Thymus (tissue), 14 donors: ENCODE measurements at places on chromosomes 2 and 18. TPM values are rescaled to one million over a fixed set of nuclear protein-coding genes. Genes with fewer than 3 reads are reported as not detected.

The MAP4K3 gene
- 11.0 TPM for total RNA-seq

The PAIP2B gene
- 3.0 TPM for total RNA-seq

GRCh38 chr2:29130295-29130694 is 15.1 kb downstream of the CLIP4 start:
- no peak overlapping the region for H3K27ac ChIP-seq
- H3K4me1 ChIP-seq = peaks cover 3% of the 10 kb centered on the region
- peaks cover 14% of the 10 kb centered on the region for H3K36me3 ChIP-seq
- H3K4me3 ChIP-seq = no peak overlapping the region
- no peaks in the 10 kb centered on the region for H3K27me3 ChIP-seq

GRCh38 chr2:1690056-1690775 is 54.1 kb downstream of the PXDN start:
- no peak for DNase-seq
- H3K27ac ChIP-seq = no peak overlapping the region
- H3K4me1 ChIP-seq = no peaks in the 10 kb centered on the region
- H3K4me3 ChIP-seq = no peak overlapping the region
- no peaks in the 10 kb centered on the region for H3K27me3 ChIP-seq
- H3K36me3 ChIP-seq = no peaks in the 10 kb centered on the region

The MAPRE3 gene
- total RNA-seq = 0.99 TPM

The AQP12A gene
- not detected for total RNA-seq

The ADAM23 gene
- 4.0 TPM for total RNA-seq

DNA sequence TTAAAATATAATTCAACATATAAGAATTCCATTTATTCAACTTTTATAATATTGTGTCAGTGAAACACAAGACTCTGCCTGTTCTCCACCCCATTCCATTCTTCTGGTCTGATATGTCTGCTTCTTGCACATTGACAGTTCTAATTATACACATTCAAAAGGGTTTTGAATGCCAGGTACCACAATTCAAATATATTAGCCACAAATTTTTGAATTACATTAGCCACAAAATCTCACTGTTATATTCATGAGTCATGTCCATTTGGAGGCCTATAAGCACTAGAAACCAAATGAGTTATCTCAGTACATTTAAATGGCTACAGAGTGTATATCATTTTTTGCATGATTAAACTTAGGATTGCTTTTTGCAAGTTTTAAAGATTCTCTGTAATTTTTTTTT is 72.1 kb downstream of the CCDC150 start:
- H3K27me3 ChIP-seq = no peaks in the 10 kb centered on the region
- DNase-seq = no peak
- no peak overlapping the region for H3K27ac ChIP-seq
- no peaks in the 10 kb centered on the region for H3K36me3 ChIP-seq
- H3K4me1 ChIP-seq = no peaks in the 10 kb centered on the region
- H3K4me3 ChIP-seq = no peak overlapping the region

GRCh38 chr18:13454363-13455150 is 236.0 kb downstream of the LDLRAD4 start:
- H3K27me3 ChIP-seq = no peaks in the 10 kb centered on the region
- no peak overlapping the region for H3K4me3 ChIP-seq
- no peak overlapping the region for H3K27ac ChIP-seq
- DNase-seq = no peak
- H3K4me1 ChIP-seq = peaks cover 91% of the 10 kb centered on the region

DNA sequence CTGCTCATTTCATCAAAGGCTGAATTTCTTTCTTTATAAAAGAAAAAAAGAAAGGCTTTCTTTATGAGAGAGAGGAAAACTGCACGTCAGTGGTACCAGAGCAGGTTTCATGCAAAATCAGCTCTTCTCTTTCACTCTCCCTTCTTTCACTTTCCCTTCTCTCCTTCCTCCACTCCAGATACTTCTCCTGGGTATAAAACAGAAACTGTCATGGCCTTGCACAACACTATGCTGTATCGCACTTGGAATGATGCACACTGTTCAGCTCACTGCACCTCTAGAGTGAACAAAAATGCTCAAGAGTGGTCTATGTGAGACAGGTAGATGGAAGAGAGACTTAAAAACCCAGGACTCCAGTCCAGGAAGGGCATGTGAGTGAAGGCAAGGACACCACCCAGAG is 73.8 kb downstream of the KLF7 start:
- no peak for DNase-seq
- no peaks in the 10 kb centered on the region for H3K27me3 ChIP-seq
- H3K4me1 ChIP-seq = peaks cover 7% of the 10 kb centered on the region
- H3K36me3 ChIP-seq = peaks cover 7% of the 10 kb centered on the region

The TFPI gene
- total RNA-seq = 16.1 TPM

The YPEL5 gene
- 77.3 TPM for total RNA-seq

The ST3GAL5 gene
- total RNA-seq = 35.4 TPM

The COL3A1 gene
- 228 TPM for total RNA-seq

The HRH4 gene
- total RNA-seq = 0.24 TPM

GRCh38 chr2:96594282-96594681 is 43.8 kb downstream of the KANSL3 start:
- DNase-seq = no peak
- no peak overlapping the region for H3K4me3 ChIP-seq
- peaks cover 47% of the 10 kb centered on the region for H3K36me3 ChIP-seq
- H3K27me3 ChIP-seq = no peaks in the 10 kb centered on the region

DNA sequence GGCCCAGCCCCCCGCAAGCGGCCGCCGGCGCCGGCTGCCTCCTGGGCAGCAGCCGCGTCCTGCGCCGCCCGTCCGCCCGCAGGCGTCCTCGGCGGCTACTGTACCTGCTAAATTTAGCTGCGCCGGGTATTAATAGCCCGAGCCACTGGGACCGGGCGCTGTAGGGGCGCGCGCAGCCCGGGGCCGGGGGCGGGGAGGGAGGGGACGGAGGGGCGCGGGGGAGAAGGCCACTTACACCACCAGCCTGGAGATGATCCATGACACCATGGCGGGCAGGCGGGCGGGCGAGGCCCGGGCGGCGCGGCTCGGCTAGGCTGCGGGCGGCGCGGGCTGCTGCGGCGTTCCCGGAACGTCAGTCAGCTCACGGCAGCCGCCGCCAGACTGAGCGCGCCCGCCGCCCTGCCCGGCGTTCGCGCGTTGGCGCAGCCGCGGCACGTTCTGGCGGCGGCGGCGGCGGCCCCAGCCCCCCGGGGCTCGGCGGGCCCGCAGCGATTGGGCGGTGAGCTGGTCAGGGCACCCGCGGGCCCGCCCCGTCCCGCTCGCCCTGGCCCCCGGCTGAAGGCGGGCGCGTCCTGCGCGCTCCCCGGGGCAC is at the start of gene REEP1:
REEP1 (minus strand) TSS at position 383 of the 592 bp plus-strand sequence; CDS start at position 267, 116 bp downstream.
- H3K36me3 ChIP-seq = no peaks in the 10 kb centered on the region
- no peaks in the 10 kb centered on the region for H3K4me1 ChIP-seq
- DNase-seq = no peak
- H3K27me3 ChIP-seq = peaks cover 46% of the 10 kb centered on the region

DNA sequence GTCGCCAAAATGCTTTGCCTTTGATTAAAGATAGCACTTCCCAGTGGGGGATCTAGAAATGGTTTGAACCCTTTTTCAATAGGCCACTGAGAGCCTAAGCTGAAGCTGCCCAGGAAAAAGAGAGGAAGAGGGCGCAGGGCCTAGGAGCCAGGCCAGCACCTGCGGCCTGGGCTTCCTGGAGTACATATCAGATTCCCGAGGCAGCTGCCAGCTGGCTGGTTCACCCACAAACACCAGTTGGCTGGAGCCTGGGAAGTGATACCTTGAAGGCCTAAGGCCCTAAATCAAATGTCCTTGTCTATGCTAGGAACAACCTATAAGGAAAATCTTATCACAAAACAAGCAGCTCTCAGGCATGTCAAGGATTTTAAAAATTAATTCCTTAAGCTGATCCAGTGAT is 37.1 kb downstream of the ANKRD44 start:
- no peak overlapping the region for H3K27ac ChIP-seq
- peaks cover 29% of the 10 kb centered on the region for H3K4me1 ChIP-seq
- no peaks in the 10 kb centered on the region for H3K36me3 ChIP-seq
- H3K27me3 ChIP-seq = no peaks in the 10 kb centered on the region
- DNase-seq = no peak

GRCh38 chr18:48154828-48155227 is 224.4 kb upstream of the SMAD2 start:
- no peaks in the 10 kb centered on the region for H3K36me3 ChIP-seq
- no peaks in the 10 kb centered on the region for H3K4me1 ChIP-seq
- DNase-seq = no peak
- peaks cover 5% of the 10 kb centered on the region for H3K27me3 ChIP-seq
- H3K4me3 ChIP-seq = no peak overlapping the region

The FABP1 gene
- total RNA-seq = 0.24 TPM

DNA sequence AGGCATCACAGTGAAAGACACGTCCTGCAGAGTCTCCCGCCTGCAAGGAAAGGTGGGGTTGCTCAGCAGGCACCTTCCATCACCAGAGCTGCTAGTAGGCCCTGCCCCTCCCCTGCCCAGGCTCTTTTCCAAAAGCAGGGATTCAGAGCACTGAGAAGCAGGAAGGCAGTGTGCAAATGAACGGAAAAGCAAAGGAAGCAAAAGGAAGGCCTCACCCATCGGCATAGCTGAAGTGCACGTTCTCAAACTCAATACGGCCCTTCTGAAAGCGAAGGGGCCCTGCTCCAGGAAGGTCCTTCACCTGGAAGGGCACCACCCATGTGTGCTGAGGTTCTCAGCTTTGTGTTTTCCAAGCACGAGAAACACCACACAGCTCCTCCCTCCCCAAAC is 5.7 kb downstream of the ABCB6 start:
- no peak overlapping the region for H3K4me3 ChIP-seq
- DNase-seq = no peak
- H3K4me1 ChIP-seq = peaks cover 39% of the 10 kb centered on the region
- H3K27me3 ChIP-seq = no peaks in the 10 kb centered on the region
- H3K36me3 ChIP-seq = peaks cover 34% of the 10 kb centered on the region

- H3K27ac ChIP-seq = no peak overlapping the region
- DNase-seq = no peak
- H3K27me3 ChIP-seq = no peaks in the 10 kb centered on the region
- H3K4me3 ChIP-seq = no peak overlapping the region
- H3K4me1 ChIP-seq = no peaks in the 10 kb centered on the region
Observed at GRCh38 chr18:39796393-39796792, 2158.6 kb upstream of the PIK3C3 start.

DNA sequence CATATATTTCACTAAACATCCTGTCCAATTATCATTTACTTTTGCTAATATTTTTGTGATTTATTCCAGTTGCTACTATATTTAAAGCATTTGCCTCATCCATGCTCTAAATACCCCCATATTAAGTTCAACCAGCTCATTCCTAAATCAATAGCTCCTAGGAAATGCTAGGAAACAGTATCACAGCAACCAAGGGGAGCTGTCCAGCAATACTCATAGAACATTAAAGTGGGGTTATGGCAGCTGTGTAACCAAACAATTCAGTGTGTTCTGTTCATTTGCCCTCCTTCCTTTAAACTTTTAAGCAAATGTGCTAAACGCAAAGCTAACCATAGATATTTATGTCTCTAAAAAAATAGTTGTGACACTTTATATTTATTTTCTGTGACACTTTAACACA is 41.1 kb downstream of the ACVR1C start:
- H3K27me3 ChIP-seq = no peaks in the 10 kb centered on the region
- no peaks in the 10 kb centered on the region for H3K36me3 ChIP-seq
- no peak for DNase-seq
- H3K4me1 ChIP-seq = no peaks in the 10 kb centered on the region
- H3K4me3 ChIP-seq = no peak overlapping the region
